ENCODE measurements at places on chromosomes 5 and 9. TPM values are rescaled to one million over a fixed set of nuclear protein-coding genes. Genes with fewer than 3 reads are reported as not detected.

DNA sequence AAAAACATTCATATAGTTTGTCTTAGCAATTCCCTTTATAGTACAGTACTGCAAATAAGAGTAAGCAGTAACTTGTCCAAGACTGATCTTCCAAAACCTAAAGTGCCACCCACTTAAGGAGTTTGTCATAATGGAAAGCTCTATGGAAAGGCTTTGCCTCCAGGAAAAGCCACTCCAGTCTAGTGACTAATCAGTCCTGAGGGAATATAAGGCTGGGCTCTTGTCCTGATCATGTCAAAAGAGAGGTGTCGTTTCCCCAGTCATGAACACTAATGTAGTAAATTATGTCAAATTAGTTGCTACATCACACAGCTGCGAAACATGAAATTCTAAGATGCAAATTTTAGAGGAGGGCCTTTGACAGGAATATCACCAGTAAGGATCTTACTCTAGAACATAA lies 271.6 kb downstream of the GABRB2 start:
- DNase-seq = no peak

DNA sequence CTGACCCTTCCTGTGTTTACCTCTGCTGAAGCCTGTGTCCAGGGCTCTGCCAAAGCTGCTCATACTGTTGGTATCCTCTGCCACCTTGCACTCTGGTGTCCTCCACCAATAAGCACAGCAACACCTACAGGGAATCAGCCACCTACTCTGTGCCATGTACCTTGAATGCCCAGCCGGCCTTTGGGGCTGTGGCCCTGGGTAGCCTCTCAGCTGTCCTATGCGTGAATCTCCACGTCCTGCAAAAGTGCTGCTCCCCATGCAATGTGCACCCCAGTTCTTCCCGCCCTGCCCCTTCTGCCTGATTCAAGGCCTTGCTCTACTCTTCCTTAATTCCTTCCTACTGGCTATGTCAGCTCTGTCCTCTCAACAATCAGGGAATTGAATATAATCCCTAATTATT lies 506.5 kb downstream of the ARHGEF28 start:
- no peak for DNase-seq

- no peak for DNase-seq
Observed at GRCh38 chr9:119736491-119737454, 367.5 kb upstream of the BRINP1 start.

The ACER2 gene
- total RNA-seq = 1.9 TPM

The PCDHGB6 gene
- total RNA-seq = 0.33 TPM

The FBP1 gene
- 6.6 TPM for total RNA-seq

Measured in T-cell (primary cell).